Activated T-cell treated with anti-CD3 and anti-CD28 coated beads, Interleukin-2, amount 50 U/mL, for 4 hours (primary cell): ENCODE measurements at places on chromosomes 16 and 17. TPM values are rescaled to one million over a fixed set of nuclear protein-coding genes. Genes with fewer than 3 reads are reported as not detected.

DNA sequence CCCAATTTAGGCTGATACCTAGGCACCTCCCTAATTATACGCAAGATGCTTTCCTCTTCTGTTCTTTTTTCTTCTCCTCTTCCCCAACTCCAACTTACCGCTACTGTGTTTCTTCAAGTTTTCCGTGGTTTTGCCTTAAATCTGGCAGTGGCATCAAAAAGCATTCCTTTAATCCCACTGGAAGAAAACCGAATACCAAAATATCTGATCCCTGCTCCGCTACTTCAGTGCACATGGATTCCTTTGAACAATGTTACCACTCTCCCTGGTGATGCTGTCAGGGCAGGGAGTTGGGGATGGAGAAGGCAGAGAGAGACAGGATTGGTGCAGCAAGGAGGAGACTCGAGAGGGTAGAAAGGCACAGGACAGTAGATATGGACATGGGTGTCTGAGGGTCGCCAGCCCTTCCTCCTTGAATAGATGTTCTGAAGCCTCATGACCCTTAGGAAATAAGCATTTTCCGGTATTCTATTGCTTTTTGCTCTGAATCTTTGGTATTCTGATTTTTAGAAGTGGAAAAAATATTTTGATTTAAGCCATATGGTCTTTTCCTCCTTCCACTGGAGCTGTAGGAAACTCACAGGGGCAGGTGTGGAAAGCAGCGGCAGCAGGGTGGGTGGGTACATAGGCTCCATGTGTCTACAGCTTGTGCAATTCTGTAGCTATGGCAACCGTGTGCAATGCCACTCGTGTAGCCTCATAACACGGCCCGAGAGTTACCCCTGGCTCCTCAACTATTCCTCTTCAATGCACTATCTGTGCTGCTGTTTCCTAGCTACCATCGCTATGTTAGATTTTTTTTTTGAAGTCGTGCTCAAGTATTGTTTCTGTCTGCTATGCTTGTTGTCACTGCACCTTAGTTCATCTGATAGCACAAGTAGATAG, 32.3 kb upstream of the TANC2 start:
- DNase-seq, result no peak

SLC6A4 gene
- not detected for total RNA-seq

DNA sequence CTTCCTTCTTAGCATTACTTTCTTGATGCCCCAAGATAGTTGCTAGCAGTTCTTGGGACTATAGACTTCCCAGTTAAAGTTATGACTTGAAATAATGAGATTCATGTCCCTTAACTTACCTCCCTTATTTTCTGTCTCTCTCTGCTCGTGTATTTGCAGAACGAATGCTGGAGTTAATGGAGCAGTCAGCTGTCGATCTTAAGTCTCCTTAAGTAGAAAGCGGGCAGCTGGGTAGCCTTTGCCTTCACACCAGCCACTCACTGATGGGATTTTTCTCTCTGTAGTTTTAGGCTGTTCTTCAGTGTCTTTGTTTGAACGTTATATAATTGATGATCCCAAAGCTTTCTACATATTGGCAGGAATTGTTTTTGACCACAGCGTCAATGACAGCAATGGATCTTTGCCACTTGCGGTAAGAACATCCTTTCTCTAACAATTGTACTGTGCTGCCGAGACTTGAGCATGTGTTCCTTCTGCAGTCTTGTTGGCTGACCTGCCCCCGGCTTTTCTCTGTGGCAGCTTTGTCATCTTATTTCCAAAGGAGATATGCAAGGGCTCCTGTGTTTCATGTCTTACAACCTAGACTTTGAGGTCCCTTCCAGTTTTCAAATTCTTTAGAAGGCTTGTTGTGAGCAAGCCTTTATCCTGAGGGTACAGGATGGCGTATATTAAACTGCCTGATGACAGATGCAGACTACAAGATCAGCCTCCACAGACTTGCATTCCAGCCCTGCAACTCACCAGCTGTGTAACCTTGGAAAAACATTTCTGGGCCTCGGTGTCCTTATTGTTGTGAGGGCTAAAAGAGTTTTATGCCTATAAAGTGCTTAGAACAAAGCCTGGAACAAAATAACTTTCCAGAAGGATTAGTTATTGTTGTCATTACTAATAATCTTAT, 25.1 kb upstream of the ABCA3 start:
- DNase-seq, result no peak

- DNase-seq, result no peak
Measured at GRCh38 chr17:12773153-12773552, 16.1 kb upstream of the ARHGAP44 start.

GRCh38 chr16:2484898-2485508, 10.1 kb downstream of the TBC1D24 start:
- no peak for DNase-seq

HOXB7 gene
- 0.38 TPM for total RNA-seq
